ENCODE measurements at places on chromosomes 13 and 19.

- DNase-seq: no peak
Observed at GRCh38 chr13:99312493-99312883, 5.3 kb upstream of the GPR183 start.

- DNase-seq: peak; percentile 16
Observed at GRCh38 chr19:1512671-1513498, at the start of gene ADAMTSL5. TSS of gene ADAMTSL5 (minus strand) at chr19:1513019. CDS start at chr19:1510943, 2,076 bp downstream.

- DNase-seq: no peak
Observed at GRCh38 chr19:40089462-40089861, 1.3 kb downstream of the ZNF780A start.

GRCh38 chr13:92028695-92029094, 630.3 kb downstream of the GPC5 start:
- DNase-seq: no peak

GRCh38 chr19:16347706-16348105, 23.1 kb downstream of the KLF2 start:
- no peak for DNase-seq
